ENCODE measurements at places on chromosomes 7 and 10.

- H3K36me3 ChIP-seq, result no peaks in the 10 kb centered on the region
- H3K4me1 ChIP-seq, result no peaks in the 10 kb centered on the region
- H3K27me3 ChIP-seq, result peaks cover 17% of the 10 kb centered on the region
- H3K4me3 ChIP-seq, result no peak overlapping the region
- H3K27ac ChIP-seq, result no peak overlapping the region
These were observed 23.8 kb upstream of the LARP4B start for GRCh38 chr10:955127-955819.

- H3K27ac ChIP-seq, result no peak overlapping the region
- DNase-seq, result no peak
- no peak overlapping the region for H3K4me3 ChIP-seq
- no peaks in the 10 kb centered on the region for H3K36me3 ChIP-seq
- H3K27me3 ChIP-seq, result peaks cover 7% of the 10 kb centered on the region
These were observed 75.5 kb upstream of the AGK start for GRCh38 chr7:141475679-141476078.

DNA sequence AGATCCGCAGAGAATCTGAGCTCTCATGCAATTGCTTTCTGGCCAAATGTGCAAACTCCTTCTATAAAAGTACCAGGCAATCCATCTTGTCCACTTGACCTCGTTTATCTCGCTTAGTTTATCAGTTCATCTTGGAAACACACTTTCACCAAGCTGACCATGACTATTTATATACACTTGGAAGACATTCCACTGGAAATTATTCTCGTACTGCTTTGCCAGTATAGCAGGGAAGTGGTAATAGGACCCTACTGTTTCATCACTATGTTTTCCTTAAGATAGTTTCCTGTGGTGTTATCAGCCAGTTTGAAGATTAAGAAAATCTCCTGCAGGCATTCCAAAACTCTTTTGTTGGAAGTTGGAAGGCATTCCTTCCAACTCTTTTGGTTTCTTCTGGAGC, 115.3 kb upstream of the FAM171A1 start:
- H3K27me3 ChIP-seq, result peaks cover 13% of the 10 kb centered on the region
- H3K4me1 ChIP-seq, result no peaks in the 10 kb centered on the region
- no peak overlapping the region for H3K27ac ChIP-seq
- H3K36me3 ChIP-seq, result no peaks in the 10 kb centered on the region
- no peak overlapping the region for H3K4me3 ChIP-seq
- DNase-seq, result no peak

DNA sequence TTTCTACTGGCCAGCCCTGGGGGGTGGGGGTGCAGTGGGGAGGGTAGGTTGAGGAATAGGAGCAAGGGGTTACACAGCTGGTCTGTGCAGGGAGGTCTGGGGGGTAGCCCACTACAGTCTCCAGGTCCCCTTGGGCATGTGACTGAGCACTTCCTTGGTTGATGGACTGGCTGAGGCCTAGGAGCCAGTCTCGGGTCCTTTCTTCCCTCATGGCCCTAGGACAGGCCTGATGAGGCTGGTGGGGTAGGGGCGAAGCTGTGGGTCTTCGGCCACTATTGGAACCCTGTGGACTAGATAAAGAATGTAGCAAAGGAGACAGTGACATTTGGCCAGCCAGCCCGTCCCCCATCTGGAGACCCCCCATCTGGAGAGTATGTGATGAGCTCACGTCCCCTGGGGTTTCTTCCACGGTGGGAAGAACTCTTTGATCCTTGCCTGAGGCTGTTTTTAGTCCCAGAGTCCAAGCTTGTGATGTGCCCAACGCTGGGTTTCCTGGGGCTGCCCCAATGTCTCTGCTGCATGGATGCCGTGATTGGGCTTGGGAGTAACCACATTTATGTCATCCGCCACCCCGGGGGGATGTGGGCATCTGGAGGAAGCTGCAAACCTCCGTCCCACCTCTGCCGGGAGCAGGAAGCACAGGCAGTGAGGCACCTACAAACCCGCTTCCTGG, 20.7 kb downstream of the FAM241B start:
- peaks cover 1% of the 10 kb centered on the region for H3K27me3 ChIP-seq
- H3K4me1 ChIP-seq, result peaks cover 16% of the 10 kb centered on the region
- no peaks in the 10 kb centered on the region for H3K36me3 ChIP-seq

DNA sequence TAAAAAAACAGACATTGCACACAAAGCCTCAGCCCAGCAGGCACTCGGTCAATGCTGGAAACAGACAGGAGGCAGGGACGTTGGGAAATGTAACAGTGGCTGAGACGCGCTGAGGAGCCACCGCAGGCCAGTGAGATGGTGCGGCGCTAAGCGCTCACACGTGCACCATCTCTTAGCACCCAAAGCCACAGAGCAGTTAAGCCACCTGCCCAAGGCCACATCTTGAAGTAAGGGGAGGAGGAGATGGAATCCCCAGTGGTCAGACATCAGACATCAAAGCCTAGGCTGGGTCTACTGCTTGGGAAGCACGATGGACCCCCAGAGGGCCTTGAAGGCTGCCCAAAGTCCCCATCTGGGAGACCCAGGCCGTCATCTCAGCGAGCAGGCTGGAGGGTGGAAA, 15.6 kb downstream of the LAT2 start:
- no peak overlapping the region for H3K4me3 ChIP-seq
- no peak for DNase-seq
- H3K27ac ChIP-seq, result no peak overlapping the region
- peaks cover 7% of the 10 kb centered on the region for H3K4me1 ChIP-seq
- H3K27me3 ChIP-seq, result no peaks in the 10 kb centered on the region
- peaks cover 35% of the 10 kb centered on the region for H3K36me3 ChIP-seq

DNA sequence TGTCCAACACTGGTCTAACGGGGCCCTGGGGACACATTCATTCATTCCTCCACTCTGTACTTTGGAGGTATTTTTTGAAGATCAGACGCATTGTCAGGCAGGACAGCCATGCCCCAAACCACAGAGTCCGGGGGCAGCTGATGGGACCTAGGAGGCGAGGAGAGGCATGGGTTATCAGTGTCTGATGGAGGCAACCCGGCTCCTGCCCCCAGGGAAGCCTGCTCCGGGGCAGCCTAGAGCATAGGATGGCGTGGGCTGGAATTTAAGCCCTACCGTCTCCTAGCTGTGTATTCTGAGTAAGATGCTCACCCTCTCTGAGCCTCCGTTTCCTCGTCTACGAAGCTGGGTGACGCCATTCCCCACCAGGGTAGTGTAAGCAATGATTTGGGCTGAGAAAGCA, 55.4 kb upstream of the ELN start:
- no peaks in the 10 kb centered on the region for H3K36me3 ChIP-seq
- H3K4me1 ChIP-seq, result no peaks in the 10 kb centered on the region
- H3K4me3 ChIP-seq, result no peak overlapping the region
- no peak overlapping the region for H3K27ac ChIP-seq
- H3K27me3 ChIP-seq, result no peaks in the 10 kb centered on the region
- DNase-seq, result no peak

DNA sequence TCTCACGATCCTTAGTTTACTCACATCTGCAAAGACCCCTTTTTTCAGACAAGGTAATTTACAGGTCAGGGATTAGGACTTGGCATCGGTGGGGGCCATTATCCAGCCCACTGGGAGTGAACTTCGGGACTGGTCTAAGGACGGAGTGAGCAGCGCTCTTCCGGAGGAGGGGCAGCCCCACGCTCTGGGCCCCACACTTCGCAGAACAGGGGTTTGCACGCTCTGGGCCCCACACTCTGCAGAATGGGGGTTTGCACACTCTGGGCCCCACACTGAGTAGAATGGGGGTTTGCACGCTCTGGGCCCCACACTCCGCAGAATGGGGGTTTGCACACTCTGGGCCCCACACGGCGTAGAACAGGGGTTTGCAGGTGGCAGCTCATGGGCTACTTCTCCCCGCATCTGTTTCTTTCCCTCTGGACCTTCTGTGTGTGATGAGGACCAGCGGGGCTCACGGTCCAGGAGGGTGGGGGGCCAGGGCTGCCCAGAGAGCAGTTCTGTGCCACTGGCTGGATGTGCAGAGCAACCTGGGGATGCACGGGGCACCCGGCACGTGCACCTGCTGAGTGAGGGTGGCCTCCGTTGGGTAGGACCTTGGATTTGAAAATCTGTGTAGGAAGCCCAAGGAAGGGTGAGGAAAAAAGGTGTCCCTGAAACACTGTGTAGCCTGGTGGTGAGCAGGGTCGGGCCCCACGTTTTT, 134.8 kb downstream of the WDR37 start:
- no peak for DNase-seq
- H3K4me1 ChIP-seq, result peaks cover 7% of the 10 kb centered on the region
- no peak overlapping the region for H3K27ac ChIP-seq
- H3K27me3 ChIP-seq, result peaks cover 4% of the 10 kb centered on the region
- no peaks in the 10 kb centered on the region for H3K36me3 ChIP-seq
- H3K4me3 ChIP-seq, result no peak overlapping the region

- H3K4me3 ChIP-seq, result no peak overlapping the region
- no peak overlapping the region for H3K27ac ChIP-seq
- peaks cover 21% of the 10 kb centered on the region for H3K36me3 ChIP-seq
- H3K4me1 ChIP-seq, result peaks cover 39% of the 10 kb centered on the region
- H3K27me3 ChIP-seq, result no peaks in the 10 kb centered on the region
- peak; percentile 54 for DNase-seq
These were observed 38.7 kb downstream of the CDK6 start for GRCh38 chr7:92797693-92798092.
